ENCODE measurements at places on chromosomes 12 and 14. TPM values are rescaled to one million over a fixed set of nuclear protein-coding genes. Genes with fewer than 3 reads are reported as not detected.

The AQP6 gene
- total RNA-seq = not detected

The SIX6 gene
- total RNA-seq = not detected

The CCDC177 gene
- total RNA-seq = under 0.01 TPM

The PTPN21 gene
- 10.3 TPM for total RNA-seq

The LRP10 gene
- 87.8 TPM for total RNA-seq

The ZC3H10 gene
- 4.4 TPM for total RNA-seq

The HSP90AA1 gene
- total RNA-seq = 669 TPM

The KRT5 gene
- total RNA-seq = 6.7 TPM

The FMNL3 gene
- total RNA-seq = 29.3 TPM

The RBMS2 gene
- 18.2 TPM for total RNA-seq

The MOAP1 gene
- 12.4 TPM for total RNA-seq

The VDR gene
- total RNA-seq = 17.0 TPM

The KLRG1 gene
- 1.0 TPM for total RNA-seq

The C12orf76 gene
- 13.5 TPM for total RNA-seq

The CDCA3 gene
- 3.3 TPM for total RNA-seq

The DPY19L2 gene
- 2.3 TPM for total RNA-seq

The CAPZA3 gene
- total RNA-seq = not detected

The KERA gene
- not detected for total RNA-seq
